ENCODE measurements at places on chromosomes 13 and 19.

GRCh38 chr13:103104340-103104739 lies 38.1 kb upstream of the SLC10A2 start:
- no peak for DNase-seq

GRCh38 chr19:58477130-58477529 lies 978 bp downstream of the ZNF446 start:
- no peak for DNase-seq

DNA sequence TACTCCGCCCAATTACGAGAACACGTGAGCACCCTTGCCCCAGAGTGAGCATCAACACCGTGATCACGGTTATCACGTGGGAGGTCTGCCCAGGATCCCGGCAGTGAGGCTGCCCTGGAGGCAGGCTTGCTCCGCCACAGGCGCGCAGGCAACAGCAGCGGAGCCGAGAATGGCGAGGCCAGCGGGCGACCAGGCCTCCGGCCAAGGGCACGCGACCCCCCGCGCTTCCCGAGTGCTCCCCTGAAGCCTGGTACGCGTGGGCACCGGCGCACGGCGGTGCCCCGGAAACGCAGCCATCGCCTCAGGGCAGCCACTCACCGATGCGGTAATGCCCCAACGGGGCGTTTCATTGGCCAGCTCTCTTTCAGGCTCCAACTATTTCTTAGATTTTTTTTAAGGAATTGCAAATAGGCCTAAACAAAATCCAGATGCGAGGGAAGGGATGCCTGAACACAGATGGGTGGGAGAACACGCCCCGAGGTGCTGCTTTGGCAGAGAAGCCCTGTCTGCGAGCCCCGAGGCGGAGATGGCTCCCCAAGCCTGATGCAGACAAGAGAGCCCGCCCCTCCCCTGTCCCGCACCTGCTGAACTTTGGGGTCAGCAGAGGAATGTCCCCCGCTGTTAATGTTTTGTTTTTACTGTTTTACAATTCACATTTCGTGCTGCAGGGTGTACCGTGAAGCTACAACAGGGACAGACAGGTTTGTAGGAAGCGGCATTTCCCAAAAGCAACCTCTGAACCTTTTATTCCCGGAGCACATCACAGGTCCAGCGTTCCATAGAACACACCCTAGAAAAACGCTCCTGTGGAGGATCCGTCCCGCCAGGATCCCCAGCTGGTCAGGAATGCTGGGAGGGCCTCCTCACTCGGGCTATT lies 132.7 kb downstream of the ZDHHC20 start:
- DNase-seq: peak; percentile 69

GRCh38 chr19:49916839-49917733 lies 11.9 kb upstream of the ATF5 start:
- DNase-seq: no peak

DNA sequence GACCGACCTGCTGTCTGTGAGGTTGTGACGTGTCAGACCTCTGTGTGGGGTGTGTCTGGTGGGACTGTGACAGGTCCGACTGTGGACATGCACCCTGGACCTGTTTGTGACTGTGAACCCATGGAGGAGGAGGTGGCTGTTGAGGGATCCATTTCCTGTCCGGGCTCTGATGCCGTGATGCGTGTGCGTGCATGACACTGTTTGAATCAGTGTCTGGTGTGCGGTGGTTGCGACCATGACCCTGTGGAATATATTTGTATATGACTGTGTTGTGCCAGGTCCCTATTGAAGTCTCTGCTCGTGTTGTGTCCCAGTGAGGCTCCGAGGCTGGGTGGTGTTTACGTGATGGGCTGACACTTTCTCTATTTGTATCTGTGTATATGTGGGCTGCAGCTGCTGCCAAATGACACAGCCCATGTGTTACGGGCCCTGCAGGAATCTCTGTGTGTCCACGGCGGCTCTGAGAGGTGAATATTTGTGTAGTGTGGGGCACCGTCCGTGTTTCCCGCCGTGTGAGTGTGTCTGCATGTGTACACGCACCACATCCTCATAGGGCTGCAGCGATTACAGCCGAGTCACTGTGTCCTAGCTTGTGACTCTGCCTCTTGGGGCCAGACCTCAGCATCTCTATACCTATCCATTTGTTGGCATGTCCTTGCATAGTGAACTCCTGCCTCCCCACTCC lies 18.3 kb downstream of the CCDC97 start:
- no peak for DNase-seq

DNA sequence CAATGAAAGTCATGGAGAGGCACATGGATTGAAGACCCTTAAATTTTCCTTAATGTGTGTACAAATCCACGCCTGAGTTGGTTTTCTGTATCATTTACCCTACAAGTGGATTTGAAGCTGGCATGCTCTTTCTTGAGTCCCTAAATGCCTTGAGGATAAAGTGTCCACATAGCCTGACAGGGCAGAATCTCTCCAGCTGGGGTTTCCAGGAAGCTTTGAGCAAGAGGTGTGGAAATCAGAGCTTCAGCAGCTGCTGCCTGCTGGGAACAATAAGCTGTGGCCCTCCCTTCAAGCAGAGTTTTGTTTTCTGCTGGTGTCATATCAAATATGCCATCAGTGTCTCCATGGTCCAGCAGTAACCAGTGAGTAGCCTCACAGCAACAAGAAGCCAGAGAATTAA lies 120.3 kb upstream of the SERTM1 start:
- DNase-seq: no peak

DNA sequence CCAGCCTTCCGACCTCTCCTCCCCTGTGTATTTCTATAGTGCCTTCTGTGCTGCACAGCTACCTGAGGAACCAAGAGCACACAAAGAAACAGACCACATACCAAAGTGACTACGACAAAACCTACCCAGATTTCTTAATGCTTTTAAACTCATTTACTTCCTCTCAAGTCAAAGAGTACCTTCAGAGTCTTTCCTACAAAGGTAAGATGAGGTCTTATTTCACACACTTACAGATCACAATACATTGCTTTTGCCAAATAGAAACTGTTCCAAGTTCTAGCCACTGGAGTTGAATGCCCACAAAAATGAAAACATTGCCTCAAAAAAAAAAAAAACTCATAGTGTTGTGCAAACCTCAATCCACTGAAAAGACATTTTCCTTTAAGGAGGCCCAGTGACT lies 36.4 kb downstream of the TEX26 start:
- DNase-seq: peak; percentile 75

- peak; percentile 72 for DNase-seq
Measured at GRCh38 chr13:95275322-95276036, 25.8 kb downstream of the ABCC4 start.

DNA sequence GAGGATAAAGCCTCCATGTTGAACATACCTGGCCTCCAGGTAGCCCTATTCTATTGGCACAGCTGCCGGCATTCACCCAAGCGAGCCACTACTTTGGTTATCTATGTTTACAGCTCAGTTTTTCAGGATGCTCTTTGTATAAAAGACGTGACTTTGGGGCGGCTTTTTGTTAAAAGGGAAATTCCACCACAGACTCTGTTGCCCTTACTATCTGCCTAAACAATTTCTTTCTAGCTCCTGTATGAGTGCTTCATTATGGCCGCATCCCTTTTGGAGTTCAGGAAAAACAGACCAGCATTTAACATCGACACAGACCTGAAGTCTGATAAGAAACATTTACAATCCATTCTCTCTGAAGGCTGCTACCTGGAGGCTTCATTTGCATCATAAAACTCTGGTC lies 9.1 kb upstream of the IGSF23 start:
- DNase-seq: no peak
